Midbrain (tissue), 1 donor: ENCODE measurements at places on chromosomes 12 and 14.

GRCh38 chr12:12506496-12506890 lies 56.2 kb downstream of the DUSP16 start:
- no peak for DNase-seq

DNA sequence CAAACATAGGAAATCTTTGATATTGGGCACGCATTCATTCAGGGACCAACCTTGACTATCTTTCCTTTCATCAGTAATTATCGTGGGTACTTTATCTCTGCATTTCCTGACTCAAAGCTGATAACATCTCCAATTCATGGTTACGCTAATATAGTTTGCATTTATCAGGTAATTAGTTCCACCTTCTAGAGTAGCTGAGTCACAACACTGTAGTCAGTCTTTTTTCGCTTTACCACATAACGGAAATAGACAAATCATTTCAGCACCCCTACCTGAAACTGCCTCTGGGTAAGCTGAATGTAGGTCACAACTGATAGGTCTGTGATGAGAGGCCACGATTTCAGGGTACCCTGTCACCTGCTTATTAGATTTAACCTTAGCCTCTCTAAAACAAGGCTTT lies 36.7 kb upstream of the IL22 start:
- no peak for DNase-seq

DNA sequence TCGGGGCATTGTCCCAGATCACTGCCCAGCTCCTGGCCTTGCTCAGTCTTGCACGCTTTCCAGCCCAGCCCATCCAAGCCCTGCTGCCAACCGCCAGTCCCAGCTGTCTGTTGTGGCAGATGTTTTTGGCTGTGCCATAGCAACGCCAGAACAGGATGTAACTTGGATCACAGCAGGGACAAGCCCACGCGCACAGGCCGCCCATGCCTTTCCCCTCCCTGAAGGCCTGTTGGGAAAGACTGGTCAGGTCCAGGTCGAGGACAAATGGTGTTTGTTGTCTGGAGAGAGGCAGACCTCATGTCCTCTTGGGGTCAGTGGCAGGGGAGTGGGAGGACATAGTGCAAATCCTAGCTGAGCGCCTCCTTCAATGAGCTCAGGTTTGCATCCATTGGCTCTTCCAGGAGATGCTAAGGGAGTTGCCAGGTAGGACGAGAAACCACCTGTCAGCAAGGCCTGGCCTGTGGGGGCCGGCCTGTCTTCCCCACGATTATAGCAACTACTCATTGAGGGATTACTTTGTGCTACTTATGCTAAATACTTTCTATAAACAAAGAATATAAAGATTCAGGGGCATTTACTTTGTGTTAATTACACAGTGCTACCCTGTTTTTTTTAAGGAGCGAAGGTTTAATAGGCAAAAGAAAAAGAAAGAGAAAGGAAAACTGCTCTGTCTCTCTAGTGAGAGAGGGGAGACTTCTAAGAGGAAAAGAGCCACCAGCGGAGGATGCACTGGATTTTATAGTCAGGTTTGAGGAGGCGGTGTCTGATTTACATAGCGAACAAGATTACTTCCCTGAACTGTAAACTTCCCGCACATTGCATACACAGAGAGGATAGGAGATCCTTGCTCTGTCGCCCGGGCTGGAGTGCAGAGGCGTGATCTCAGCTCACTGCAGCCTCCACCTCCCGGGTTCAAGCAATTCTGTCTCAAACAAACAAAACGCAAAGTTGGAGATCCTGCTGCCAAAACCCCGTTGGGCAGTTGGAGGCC lies 42.8 kb upstream of the CORO1C start:
- peak; percentile 21 for DNase-seq

GRCh38 chr14:42854061-42854460 lies 1247.4 kb downstream of the LRFN5 start:
- no peak for DNase-seq

DNA sequence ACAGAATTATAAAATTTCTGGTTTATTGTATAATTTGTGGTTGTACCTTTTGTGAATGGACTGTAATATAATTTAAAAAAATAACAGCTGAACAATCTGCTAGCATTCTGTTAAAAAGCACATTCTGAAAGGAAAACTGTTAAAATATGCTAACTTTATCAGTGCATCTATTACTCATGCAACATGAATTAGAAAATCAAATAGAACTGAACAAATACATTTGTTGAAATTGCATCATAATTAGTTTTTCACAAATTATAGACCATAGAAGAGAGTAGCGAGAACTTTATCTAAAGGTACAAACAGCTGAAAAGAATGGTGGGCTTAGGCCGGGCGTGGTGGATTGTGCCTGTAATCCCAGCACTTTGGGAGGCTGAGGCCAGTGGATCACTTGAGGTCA lies 33.0 kb downstream of the PTPN21 start:
- DNase-seq = no peak

DNA sequence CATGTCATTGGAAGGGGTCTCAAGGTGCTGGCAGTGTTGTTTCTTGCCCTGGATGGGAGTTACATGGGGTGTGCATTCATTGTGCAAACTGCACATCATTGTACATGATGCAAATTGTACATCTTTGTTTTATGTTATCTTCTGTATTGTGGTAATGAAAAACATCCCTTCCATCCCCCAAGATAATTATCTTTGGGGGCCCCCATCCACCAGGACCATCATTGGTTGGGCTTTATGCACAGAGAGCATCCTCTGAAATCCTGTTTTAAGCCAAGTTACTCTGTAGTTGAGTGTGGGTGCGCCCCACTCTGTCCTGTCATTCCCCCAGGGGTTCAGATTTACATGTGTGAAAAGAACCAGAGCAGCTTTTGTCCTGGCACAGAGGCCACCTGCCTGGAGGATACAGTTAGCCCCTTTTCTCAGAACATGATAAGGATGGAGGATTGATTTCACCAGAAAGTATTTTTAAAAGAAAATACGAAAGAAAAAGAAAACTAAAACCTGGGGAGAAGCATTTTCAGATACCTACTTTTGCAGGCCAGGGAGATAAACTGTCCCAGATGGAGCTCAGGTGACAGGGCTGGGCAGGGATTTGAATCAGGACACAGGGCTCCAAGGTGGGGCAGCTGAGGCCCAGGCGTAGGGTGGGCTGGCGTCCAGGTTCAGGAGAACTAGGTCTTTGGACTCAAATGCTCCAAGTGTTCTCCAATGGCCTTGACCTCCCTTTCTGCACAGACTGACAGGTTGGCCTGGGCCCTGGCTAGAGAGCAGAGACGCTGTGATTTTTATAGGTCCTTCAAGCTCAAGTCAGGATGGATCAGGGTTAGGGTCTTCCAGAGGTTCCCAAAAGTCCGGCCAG lies 17.2 kb downstream of the WSCD2 start:
- DNase-seq = no peak

DNA sequence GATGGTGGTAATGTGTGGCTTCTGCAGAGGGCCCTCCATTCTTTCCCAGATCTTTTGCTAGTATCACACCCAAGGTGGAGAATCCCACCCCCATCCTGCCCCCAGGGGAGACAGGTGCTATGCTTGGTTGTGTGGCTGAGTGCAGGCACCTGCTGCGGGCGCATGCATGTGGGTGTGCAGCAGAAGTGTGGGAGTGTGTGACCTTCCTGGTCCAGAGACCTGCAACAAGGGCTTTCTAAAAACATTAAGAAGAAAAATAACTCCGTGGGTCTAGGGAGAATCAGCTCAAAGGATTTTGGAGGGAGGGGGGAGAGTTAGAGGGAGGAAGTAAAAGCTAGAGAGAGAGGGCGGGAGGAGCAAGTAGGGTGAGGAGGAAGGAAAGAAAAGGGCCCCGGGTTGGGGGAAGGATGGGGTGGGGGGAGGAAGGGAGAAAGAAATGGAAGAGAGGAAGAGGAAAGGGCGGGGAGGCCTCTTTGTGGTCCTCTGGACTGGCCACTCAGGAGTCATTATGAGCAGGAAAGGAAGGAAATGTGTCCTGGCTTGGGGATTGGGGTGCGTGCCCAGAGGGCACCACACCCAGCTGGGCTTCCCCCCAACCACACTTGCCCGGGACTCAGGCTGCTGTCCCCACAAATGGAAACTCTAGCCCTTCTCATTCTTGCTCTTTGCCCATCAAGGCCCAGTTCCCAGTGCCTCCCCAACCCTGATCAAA lies 3.1 kb upstream of the FIGNL2 start:
- DNase-seq = no peak

DNA sequence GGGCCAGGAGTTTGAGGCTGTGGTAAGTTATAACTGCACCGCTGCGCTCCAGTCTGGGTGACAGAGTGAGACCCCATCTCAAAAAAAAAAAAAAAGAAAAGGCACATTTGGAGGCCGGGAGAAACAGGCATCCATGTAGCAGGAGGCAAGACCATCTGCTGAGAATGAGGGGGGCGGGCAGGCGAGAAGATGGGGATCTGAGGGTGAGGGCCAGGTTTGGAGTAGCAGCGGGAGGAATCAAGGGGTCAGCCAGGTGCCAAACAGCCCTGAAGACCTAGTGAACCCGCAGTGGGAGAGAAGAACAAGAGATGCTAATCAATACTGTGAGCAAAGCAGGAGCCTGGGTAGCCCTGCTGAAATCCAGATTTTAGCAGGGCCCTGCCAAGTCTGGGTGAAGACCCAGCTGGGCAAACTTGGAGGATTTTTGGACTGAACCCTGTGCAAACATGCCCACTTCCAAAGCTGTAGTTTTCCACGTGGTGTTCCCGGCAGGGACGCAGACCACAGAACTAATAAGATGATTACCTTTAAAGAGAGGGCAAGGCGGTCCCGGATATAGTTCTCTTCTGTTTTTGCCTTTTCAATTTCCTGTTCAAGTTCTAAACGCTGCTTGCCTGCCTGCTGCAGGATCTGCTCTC lies 61.0 kb downstream of the NIN start:
- DNase-seq = no peak

GRCh38 chr12:109915171-109916040 lies 15.3 kb downstream of the TCHP start:
- DNase-seq = no peak

GRCh38 chr12:30909349-30910037 lies 17.1 kb upstream of the TSPAN11 start:
- no peak for DNase-seq
